ENCODE measurements at places on chromosomes 16 and 17. TPM values are rescaled to one million over a fixed set of nuclear protein-coding genes. Genes with fewer than 3 reads are reported as not detected.

- H3K27ac ChIP-seq = no peak overlapping the region
- peaks cover 7% of the 10 kb centered on the region for H3K27me3 ChIP-seq
- no peak overlapping the region for H3K4me3 ChIP-seq
These were observed 22.7 kb upstream of the KIF19 start for GRCh38 chr17:74303305-74303704.

DNA sequence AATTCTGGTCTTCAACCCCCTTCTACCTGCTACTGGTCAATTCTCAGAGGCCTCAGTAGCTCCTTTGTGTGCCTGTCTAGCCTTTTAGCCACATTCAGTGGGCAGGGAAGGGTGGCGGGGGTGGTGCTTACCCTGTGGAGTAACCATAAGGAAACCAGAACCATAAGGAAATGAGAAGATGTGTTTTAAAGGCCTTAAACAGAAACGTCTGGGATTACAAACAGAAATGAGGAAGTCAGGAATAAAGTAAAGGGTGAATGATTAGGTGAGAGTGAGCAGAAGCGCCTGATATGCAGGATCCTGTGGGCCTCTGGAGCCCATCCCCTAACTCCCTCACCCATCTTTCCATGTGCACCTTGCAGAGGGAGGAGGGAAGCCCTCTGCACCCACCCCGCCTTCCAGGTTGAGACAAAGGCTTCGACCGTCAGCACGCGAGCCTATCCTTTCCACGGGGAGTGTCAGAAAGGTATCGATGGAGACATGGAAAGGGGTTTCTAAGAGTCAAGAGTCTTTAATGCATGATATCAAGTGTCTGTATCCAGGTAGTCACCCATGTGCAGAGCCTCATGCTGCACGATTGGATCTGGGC lies 20.4 kb downstream of the KIAA0513 start:
- H3K4me3 ChIP-seq = no peak overlapping the region
- no peak for DNase-seq
- no peak overlapping the region for H3K27ac ChIP-seq
- H3K27me3 ChIP-seq = peaks cover 2% of the 10 kb centered on the region
- peaks cover 4% of the 10 kb centered on the region for H3K36me3 ChIP-seq

The NAT9 gene
- 48.9 TPM for total RNA-seq

- H3K4me3 ChIP-seq = no peak overlapping the region
- DNase-seq = no peak
- H3K27ac ChIP-seq = no peak overlapping the region
- H3K4me1 ChIP-seq = peaks cover 48% of the 10 kb centered on the region
These were observed 13.1 kb upstream of the LPCAT2 start for GRCh38 chr16:55495616-55496289.

DNA sequence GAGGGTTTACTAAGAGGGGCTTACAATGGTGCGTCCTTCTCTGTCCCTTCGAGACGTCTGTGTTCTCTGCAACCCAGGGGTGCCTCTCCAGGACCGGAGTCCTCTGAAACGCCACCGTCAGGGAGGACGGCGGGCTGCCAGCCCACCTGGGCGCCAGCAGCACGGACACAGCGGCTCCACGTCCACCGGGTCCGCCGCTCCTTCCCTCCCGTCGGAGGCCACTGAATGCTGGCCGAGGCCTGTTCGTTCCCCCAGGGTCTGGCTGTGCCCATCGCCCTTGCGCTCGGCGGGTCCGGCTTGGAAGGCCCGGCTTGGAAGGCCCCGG lies 403 bp downstream of the TEPSIN start:
- peak overlapping the region; percentile 72 for H3K4me3 ChIP-seq
- DNase-seq = no peak
- H3K27ac ChIP-seq = no peak overlapping the region
- H3K27me3 ChIP-seq = no peaks in the 10 kb centered on the region

DNA sequence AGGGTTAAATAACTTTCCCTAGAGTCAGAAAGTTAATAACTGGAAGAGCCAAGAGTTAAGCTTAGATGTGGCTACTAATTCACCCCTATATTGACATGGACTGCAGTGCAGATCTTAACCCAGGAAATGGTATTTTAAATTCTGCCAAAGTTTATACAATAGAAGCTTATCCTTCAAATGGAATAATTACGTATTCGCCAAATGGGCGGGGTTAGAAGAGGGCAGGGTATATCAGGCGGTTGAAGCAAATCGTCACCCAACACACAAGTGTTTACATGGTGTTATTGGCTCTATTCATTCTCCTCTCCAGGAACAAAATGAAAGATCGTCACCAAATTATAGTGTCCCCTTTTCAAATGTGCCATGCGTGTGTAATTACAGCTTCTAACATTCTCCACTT lies 182.7 kb downstream of the PRKCB start:
- no peak overlapping the region for H3K4me3 ChIP-seq
- H3K36me3 ChIP-seq = no peaks in the 10 kb centered on the region
- H3K27me3 ChIP-seq = peaks cover 3% of the 10 kb centered on the region
- no peak overlapping the region for H3K27ac ChIP-seq
- no peak for DNase-seq
- no peaks in the 10 kb centered on the region for H3K4me1 ChIP-seq

The TBC1D3B gene
- total RNA-seq = 6.2 TPM

DNA sequence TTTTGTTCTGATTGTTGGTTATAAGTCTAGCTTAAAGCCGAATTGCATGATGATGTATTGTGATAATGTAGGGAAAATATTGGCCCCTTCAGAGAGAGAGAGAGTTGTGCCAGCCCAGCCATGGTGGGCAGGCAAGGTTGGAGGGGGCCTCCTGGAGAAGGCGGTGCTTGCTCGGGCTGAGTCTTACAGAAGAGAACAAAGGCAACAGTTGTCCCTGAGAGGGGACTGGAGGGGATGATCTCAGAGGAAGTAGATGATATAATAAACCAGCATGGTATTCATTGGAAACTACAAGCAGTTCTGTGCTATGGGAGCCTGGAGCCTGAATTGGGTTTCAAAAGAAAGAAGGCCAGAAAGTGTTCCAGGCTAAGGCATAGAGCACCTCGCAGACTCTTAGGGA lies 173.8 kb downstream of the RPTOR start:
- H3K27ac ChIP-seq = no peak overlapping the region
- DNase-seq = no peak
- peaks cover 1% of the 10 kb centered on the region for H3K36me3 ChIP-seq
- no peaks in the 10 kb centered on the region for H3K27me3 ChIP-seq

GRCh38 chr16:79473456-79473855 lies 127.1 kb downstream of the MAF start:
- H3K4me3 ChIP-seq = no peak overlapping the region
- peaks cover 15% of the 10 kb centered on the region for H3K27me3 ChIP-seq
- DNase-seq = no peak
- H3K4me1 ChIP-seq = no peaks in the 10 kb centered on the region
- H3K27ac ChIP-seq = no peak overlapping the region

DNA sequence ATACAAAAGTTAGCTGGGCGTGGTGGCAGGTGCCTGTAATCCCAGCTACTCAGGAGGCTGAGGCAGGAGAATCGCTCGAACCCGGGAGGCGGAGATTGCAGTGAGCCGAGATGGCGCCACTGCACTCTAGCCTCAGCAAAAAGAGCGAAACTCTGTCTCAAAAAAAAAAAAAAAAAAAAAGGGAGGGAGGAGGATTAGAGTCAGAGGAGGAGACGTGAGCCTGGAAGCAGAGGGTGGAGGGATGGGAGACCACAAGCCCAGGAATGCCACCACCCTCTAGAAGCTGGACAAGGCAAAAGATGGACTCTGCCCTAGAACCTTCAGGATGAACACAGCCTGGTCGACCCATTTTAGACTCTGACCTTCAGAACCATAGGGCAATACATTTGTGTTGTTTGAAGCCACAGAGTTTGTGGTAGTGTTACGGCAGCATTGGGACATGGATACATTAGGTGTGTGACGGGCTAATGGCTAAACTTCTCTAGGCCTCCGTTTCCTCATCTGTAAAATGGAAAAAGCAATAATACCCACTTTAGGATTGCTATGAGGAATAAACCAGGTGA lies 2.1 kb upstream of the SMIM22 start:
- H3K27ac ChIP-seq = no peak overlapping the region
- H3K27me3 ChIP-seq = no peaks in the 10 kb centered on the region
- no peaks in the 10 kb centered on the region for H3K4me1 ChIP-seq
- DNase-seq = no peak
- H3K36me3 ChIP-seq = peaks cover 4% of the 10 kb centered on the region

GRCh38 chr16:46621934-46622676 lies 926 bp upstream of the SHCBP1 start:
- H3K36me3 ChIP-seq = no peaks in the 10 kb centered on the region
- H3K27me3 ChIP-seq = no peaks in the 10 kb centered on the region
- H3K27ac ChIP-seq = no peak overlapping the region

The ZFPM1 gene
- 7.6 TPM for total RNA-seq
